ENCODE measurements at places on chromosomes 12 and 14. TPM values are rescaled to one million over a fixed set of nuclear protein-coding genes. Genes with fewer than 3 reads are reported as not detected.

NANOG gene
- not detected for total RNA-seq

GLIPR1L1 gene
- not detected for total RNA-seq

VRTN gene
- not detected for total RNA-seq

SERPINA3 gene
- 119 TPM for total RNA-seq

FZD10 gene
- total RNA-seq, result 1.1 TPM

GRCh38 chr12:13594731-13595514 lies 386.5 kb downstream of the GRIN2B start:
- DNase-seq, result no peak

DNA sequence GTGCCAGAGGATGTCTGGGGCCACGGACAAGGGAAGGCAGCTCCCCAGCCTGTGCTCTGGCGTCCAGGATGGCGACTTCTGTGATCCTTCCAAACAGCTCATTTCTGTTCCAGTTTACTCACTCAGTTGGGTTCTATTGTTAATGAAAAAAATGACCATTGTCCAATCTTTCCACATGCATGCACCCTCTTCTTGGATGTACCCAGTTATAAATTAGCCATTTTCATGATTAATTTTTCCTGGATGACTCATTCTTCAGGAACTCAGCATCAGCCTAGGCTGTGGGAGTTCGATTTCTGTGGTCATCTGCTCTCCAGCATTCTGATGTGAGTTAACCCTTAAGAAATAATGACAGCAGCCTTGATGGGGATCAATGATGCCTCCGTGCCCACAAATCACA lies 926.8 kb downstream of the BCL11B start:
- DNase-seq, result no peak

DNA sequence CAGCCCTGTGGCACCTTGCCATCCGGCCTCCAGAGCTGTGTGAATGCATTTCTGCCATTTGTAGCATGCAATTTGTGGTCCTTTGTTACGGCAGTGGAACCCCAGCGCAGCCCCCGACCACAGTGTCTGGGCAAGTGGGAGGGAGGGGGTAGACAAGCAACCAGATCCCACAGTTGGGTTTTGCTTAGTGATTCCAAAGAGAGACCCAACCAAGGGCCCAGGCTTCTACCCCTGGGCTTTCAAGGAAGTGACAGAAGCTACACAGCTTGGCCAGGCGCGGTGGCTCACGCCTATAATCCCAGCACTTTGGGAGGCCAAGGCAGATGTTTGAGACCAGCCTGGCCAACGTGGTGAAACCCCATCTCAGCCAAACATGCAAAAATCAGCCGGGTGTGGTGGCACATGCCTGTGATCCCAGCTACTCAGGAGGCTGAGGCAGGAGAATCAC lies 17.8 kb downstream of the ZBTB42 start:
- no peak for DNase-seq

DNA sequence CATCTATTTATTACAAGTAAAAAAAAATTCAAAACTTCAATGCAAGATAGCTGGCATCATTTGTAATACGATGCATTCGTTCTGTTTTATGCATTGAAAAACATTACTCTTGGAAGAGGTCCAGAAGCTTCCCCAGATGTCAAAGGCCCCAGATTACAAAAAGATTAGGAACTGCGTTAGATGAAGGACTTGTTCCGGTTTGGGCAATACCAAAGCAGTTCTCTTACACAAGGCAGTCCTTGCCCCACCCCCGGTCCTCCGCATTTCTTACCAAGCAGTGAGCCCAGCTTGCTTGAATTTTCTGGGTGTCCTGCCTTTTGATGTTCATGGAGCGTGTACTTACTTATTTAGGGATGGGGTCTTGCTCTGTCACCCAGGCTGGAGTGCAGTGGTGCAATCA lies 4.8 kb upstream of the HVCN1 start:
- DNase-seq, result no peak

DNA sequence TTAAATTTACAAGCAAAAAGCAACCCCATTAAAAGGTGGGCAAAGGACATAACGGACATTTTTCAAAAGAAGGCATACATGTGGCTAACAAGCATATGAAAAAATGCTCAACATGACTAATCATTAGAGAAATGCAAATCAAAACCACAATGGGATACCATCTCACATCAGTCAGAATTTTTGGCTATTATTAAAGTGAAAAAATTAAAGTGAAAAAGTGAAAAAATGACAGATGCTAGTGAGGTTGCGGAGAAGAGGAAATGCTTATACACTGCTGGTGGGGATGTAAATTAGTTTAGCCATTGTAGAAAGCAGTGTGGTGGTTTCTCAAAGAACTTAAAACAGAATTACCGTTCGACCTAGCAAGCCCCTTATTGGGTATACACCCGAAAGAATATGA lies 7.9 kb downstream of the OTOGL start:
- DNase-seq, result no peak

GRCh38 chr12:103557628-103558010 lies 29.5 kb upstream of the STAB2 start:
- no peak for DNase-seq

- DNase-seq, result no peak
Measured at GRCh38 chr14:98170575-98170974, 1101.4 kb downstream of the BCL11B start.

- no peak for DNase-seq
Measured at GRCh38 chr12:51855586-51856428, 7.3 kb upstream of the FIGNL2 start.

DNA sequence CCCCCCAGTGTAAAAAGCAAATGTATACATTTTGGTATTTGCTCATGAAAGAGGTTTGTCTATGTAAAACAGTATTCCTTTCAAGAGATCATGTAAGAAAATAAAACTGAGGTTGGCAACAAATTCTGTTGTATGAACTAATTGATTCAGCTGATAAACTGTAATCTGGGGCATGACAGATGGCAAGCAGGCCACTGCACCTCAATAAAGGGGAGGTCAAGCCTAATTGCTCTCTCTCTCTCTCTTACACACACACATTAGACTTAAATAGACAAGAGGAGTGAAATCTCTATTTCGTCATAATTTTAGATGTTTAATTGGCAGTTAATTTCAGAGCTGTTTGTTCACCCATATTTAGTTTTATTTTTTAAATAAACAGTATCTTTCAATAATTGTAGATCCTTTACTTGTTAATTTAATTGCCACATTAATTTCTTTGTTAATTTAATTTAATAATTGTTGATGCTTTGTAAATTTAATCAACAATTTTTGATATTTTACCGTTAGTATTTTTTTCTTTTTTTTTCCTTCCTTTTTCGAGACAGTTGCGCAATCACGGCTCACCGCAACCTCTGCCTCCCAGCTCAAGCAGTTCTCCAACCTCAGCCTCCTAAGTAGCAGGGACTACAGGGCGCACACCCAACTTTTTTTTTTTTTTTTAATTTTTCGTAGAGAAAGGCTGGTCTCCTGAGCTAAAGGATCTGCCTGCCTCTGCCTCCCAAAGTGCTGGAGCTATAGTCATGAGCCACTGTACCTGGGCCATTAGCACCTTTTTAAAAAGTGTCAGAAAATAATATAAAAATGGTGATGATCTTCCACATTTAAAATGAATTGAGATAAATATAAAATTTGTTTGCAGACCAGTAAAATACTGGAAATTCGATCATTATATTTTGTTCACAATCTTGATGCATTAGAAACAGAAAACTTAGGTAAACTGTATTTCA lies 577.7 kb downstream of the SLC16A7 start:
- no peak for DNase-seq

- DNase-seq, result no peak
Measured at GRCh38 chr12:16691624-16692023, 85.7 kb upstream of the LMO3 start.

DNA sequence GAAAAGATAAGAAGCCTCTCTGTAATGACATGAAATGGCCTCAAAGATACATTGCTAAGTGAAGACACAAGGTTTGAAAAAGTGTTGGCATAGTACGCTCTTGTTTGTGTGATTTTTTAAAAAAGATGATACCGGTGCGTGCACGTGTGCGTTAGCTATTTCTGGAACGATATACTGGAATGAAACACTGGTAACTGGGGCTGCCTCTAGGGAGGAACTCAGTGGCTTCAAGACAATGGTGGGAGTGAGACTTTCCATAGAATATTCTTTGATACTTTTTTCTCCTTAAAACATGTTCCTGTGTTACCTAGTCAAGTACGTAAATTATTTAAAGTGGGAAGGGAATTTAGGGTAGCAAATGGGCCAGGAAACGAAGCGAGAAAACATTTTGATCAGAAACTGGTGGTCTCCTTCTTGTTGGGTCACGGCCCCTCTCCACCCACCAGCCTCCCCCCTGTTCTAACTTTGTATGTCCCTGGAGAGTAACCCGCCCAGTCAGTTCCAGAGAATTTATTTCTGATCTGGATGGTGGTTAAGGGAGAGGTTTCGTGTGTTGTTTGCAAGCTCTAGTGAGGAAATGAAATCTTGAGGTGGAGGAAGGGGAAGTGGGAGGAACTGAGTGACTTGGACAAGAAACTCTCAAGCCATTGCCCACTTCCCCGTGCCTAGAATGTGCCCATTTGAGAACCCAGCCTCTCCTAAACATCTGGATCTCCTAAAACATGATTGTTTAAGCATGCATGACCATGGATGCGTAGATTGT lies 6.6 kb downstream of the FGF6 start:
- DNase-seq, result no peak

DNA sequence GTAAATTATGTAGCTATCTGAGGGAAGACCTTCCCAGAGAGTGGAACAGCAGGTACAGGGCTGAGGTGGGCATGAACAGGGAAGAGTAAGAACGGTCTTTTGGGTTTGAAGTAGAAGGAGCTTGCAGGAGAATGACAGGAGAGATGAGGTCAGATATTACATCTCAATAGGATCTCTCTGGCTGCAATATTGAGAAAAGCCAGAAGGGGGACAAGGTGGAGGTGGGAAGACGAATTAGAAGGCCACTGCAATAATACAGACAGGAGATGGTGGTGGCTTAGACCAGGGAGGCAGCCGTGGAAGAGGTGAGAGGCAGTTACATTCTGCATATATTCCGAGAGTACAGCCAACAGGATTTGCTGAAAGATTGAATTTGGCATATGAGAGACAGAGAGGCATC lies 310.2 kb downstream of the APAF1 start:
- DNase-seq, result no peak

DNA sequence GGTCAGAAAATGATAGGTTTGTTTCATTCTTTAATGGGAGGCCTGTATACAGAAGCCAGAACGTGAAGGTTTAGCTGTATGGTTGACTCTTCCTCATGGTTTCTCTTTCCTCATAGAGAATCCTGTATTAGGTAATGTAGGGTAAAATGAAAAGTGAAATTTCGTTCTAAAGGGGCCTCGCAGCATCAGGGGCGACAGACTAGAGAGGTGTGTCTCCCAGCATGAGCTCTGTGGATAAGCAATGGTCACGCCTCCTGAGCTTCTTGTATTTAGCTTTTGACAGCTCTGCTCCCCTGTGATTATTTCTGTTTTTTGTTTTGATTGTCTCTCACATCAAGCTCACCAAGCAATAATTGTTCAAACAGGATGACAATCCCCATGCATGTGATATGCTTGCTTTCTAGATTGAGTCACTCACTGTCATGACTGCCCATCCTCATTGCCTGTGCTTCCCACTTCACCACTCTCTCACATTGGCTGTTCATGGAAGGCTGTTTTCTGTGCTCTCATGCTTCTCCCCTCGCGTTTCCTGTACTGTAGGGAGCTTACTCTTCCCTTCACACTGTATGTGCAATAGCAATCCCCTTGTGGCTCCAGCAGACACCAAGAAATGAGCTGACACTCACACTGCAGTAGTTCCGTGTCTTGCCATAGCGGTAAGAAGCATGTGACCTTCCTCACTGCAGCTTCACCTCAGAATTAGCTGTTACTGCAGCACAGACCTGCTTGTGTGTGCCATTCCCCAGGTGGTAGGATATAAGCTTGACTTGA lies 44.0 kb downstream of the RAD52 start:
- DNase-seq, result no peak

DNA sequence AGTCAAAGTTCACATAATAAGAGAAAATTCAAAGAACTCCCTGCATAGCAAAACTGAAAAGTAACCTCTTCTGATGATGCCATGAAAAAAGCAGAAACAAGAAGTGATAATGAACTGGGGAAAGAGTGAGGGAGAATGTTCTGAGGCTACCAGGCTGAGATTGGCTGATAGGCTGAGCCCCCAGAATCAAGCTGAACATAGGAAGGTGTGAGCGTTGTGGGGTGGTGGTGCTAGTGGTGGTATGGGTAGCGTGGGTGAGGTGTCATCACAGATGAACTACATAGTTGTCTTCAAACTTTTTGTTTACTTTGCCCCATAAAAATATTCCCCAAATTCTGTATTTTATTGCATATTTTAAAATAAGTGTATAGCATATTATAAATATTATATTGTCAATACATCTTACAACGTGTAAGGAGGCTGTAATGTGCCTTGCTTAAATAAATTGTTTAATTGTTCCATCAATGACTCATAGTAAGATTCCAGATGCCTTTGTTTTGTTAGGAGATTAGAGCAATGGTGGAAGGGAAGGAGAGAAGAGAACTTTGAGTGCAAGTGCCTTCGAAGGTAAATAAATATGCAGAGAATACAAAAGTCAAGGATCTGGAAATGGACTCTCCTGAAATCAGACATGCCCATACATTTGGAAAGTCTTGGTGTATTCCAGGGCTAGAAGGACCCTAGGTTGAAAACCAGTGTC lies 15.8 kb upstream of the CFAP54 start:
- DNase-seq, result no peak

DNA sequence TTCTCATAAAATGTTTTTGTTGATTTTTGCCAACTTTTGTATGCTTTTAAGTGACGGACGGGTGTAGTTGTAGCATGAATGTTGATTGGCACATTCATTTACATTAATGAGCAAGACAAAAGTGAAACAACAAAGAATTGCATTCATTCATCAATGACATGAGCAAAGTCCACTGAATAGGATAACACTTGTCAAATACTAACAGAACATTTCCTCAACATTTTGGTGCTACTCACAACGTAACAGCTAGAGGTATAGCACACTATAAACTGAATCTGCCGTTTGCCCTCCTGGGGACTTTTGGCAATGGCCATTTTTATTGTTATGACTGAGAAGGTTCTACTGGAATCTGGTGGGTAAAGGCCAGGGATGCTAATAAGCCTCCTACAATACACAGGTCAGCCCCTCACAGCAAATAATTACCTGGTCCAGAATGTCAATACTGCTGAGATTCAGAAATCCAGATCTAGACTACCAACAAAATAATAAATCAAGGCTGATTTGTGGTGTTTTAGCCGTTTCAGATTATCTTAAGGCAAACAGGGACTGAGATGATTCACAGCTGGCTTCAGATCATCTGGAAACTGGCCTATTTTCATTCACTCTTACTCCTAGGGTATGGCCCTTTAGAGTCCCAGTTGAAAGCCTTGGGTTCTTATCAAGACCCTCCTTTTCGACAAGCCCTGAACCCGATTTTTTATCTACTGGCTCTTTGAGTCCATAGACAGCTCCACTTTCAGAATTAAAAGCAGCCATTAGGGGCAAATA lies 22.5 kb upstream of the CDKN3 start:
- DNase-seq, result no peak

DNA sequence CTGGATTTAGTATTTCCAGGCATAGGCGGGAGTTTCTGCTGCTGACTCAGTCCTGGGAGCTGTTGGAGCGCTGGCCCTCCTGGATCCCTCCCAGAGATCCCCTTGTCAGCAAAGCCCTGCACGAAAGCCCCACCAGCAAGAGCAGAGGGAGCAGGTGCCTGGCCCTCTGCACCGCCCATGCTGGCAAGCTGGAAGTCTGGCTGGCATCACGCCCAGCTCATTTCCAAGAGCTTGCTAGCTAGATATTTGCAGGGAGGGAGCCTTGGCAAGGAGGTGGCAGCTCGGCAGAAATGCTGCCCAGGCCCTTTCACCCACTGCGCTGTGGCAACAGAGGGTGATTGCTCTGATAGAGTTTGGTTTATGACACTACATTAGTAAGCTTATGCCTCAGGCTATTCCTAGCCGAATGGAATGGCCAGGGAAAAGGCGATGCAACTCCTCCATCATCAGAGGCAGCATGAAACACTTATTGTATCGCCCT lies 193.9 kb downstream of the EMP1 start:
- DNase-seq, result peak; percentile 54

GRCh38 chr12:101858361-101858760 lies 19.0 kb upstream of the DRAM1 start:
- DNase-seq, result no peak
